ENCODE measurements at places on chromosomes 13 and 19.

DNA sequence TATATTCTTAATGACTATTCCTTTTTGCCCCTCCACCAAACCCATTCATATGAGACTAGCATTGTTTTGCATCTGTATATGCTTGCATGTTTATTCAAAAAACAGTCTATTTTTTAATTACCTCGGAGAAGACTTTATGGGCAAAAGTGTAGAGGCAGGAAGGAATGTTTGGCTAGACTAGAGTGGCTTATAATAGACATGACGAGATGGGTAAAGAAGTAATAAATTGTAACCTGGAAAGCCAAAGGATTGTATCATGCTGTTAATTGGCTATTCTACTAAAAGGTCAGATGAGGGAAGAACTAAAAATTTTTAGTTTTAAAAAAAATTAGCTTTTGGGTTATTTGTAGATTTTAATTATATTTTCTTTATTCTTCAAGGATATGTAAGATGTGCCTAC is 91.1 kb downstream of the FNDC3A start:
- no peak for DNase-seq

- DNase-seq = no peak
Observed at GRCh38 chr19:33501693-33502356, 19.8 kb downstream of the PEPD start.

DNA sequence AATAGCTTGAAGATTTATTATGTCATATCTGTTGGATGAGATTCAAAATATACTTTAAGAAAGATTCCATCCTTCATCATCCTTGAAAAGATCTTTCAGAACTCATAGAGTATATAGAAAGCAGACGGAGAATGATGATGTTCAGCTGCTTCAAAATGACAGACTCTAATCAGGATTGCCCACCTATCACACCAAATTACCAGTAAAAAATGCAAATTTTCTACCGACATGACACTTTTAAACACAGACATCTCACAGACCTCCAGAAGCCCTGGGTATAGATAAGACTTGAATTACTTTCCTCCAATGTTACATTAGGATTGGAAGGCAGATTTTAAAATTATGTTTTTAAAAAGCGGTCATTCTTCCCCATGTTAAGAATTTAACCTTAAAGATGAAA is 235.5 kb downstream of the GPC6 start:
- no peak for DNase-seq

GRCh38 chr13:113040031-113040430 is 65.6 kb upstream of the F7 start:
- no peak for DNase-seq
